ENCODE measurements at places on chromosomes 7 and 10. TPM values are rescaled to one million over a fixed set of nuclear protein-coding genes. Genes with fewer than 3 reads are reported as not detected.

The LUC7L2 gene
- 66.4 TPM for total RNA-seq

The MYPN gene
- 0.39 TPM for total RNA-seq

DNA sequence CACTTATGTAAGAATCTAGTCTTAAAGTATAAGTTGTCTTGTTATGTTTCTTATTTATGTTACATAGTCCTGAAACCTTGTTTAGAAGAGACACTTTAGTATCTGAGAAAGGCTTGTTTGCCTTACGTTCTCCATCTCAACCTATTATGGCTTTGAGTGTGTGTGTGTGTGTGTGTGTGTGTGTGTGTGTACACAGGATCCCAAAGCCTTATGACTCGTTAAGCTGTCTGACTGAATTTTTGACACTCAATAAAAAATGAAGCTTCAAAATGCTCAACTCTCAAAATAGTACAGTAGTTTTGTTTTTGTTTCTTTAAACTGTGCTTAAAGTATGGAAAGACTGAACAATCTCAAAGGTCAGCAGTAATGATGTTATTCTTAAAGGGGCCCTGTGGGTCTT, 18.0 kb downstream of the CALU start:
- DNase-seq, result no peak

DNA sequence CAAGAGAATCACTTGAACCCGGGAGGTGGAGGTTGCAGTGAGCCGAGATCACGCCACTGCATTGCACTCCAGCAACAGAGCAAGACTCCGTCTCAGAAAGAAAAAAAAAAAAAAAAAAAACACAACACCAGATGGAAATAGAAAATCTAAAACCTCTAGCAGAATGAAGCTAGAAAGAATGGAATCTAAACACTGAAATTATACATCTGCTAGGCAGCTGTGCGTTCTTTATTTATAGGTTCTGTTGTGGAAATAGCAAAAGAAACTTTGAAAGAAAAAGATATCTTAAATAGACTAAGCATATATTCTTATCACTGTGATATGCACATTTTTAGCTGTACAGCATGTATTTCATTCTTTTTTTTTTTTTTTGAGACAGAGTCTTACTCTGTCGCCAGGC, 17.1 kb downstream of the BMPR1A start:
- DNase-seq, result no peak

GRCh38 chr10:126500866-126501265, 112.6 kb upstream of the ADAM12 start:
- no peak for DNase-seq

The AKR1C8 gene
- total RNA-seq, result not detected

All from SJSA1 (cell line).